ENCODE measurements at places on chromosomes 5 and 9. TPM values are rescaled to one million over a fixed set of nuclear protein-coding genes. Genes with fewer than 3 reads are reported as not detected.

DNA sequence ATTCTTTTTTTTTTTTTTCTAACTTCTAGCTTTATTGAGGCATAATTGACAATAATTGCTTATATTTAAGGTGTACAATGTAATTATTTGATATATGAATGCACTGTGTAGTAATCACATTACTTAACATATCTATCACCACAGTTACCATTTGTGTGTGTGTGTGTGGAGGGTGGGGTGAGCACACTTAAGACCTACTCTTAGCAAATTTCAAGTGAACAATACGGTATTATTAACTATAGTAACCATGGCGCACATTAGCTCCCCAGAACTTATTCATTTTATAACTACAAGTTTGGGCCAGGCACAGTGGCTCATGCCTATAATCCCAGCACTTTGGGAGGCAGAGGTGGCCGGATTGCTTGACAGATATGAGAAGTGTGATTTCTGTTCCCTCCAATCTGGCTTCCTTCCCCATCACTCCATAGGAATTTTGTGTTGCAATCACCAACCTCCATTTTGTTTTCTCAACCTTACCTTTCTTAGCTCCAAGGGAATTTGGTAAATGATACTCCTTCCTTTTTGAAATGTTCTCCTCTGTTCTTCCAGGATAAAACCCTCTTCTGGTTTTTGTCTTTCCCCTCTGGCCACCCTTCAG is 14.9 kb downstream of the TXN start:
- no peak overlapping the region for H3K27ac ChIP-seq

GRCh38 chr9:87319656-87320055 is 178.0 kb upstream of the DAPK1 start:
- no peaks in the 10 kb centered on the region for H3K4me1 ChIP-seq
- H3K4me3 ChIP-seq: no peak overlapping the region
- no peak for DNase-seq
- no peak overlapping the region for H3K27ac ChIP-seq

DNA sequence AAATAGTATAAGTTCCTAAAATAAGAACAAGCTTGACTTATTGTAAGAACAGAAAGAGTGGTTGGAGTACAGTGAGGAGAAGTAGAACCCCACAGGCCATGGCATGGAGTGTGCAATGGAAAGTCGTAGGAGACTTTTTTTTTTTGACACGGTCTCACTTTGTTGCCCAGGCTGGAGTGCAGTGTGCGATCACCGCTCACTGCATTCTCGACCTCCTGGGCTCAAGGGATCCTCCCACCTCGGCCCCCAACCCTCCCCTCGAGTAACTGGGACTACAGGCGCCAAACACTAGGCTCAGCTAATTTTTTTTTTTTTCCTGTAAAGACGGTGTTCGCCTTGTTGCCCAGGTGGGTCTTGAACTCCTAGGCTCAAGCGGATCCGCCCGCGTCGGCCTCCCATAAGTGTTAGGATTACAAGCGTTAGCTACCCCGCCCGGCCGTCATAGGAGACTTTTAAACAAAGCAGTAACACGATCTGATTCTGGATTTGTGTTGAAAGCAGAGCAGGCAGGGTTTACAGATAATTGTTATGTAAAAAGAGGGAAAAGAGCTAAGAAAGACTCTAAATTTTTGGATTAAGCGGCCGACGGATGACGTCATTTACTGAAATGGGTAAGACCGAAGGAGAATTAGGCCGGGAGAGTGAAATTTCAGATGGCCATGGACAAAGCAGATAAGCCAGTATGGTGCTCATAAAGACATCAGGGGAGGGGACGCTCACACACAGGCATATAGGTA is 752 bp downstream of the TSTD2 start:
- peak; percentile 36 for DNase-seq
- H3K27me3 ChIP-seq: no peaks in the 10 kb centered on the region
- H3K27ac ChIP-seq: peak overlapping the region; percentile 100
- peak overlapping the region; percentile 99 for H3K4me3 ChIP-seq

GRCh38 chr9:14236591-14236990 is 77.3 kb downstream of the NFIB start:
- H3K36me3 ChIP-seq: no peaks in the 10 kb centered on the region
- no peak overlapping the region for H3K27ac ChIP-seq
- no peak for DNase-seq
- no peaks in the 10 kb centered on the region for H3K27me3 ChIP-seq

GRCh38 chr5:67297376-67297775 is 100.8 kb upstream of the CD180 start:
- no peak overlapping the region for H3K4me3 ChIP-seq
- peaks cover 2% of the 10 kb centered on the region for H3K27me3 ChIP-seq
- H3K4me1 ChIP-seq: no peaks in the 10 kb centered on the region

DNA sequence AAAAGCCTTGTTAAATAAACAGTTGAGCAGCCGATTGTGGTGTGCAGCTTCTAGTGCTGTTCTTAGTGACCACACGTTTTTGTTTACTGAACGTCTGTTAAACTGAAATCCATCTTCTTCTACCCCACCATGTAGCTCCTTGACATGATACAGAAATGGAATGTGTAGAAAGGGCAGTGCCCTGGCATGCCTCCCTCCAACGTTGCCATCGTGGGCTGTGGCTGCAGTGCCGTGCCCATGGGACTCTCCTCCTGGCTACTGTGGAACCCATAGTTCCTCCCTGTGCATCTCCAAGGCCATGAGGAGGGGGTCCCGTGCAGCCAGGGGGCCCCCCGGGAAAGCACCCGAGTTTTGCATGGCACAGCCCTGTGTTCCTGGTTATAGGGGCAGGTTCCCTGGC is 23.3 kb upstream of the TGFBI start:
- peaks cover 2% of the 10 kb centered on the region for H3K27me3 ChIP-seq
- H3K36me3 ChIP-seq: no peaks in the 10 kb centered on the region
- no peak overlapping the region for H3K4me3 ChIP-seq

- peaks cover 8% of the 10 kb centered on the region for H3K4me1 ChIP-seq
- H3K27ac ChIP-seq: peak overlapping the region; percentile 58
- H3K36me3 ChIP-seq: peaks cover 3% of the 10 kb centered on the region
These were observed 145.5 kb upstream of the SLC24A2 start for GRCh38 chr9:19934301-19934871.

DNA sequence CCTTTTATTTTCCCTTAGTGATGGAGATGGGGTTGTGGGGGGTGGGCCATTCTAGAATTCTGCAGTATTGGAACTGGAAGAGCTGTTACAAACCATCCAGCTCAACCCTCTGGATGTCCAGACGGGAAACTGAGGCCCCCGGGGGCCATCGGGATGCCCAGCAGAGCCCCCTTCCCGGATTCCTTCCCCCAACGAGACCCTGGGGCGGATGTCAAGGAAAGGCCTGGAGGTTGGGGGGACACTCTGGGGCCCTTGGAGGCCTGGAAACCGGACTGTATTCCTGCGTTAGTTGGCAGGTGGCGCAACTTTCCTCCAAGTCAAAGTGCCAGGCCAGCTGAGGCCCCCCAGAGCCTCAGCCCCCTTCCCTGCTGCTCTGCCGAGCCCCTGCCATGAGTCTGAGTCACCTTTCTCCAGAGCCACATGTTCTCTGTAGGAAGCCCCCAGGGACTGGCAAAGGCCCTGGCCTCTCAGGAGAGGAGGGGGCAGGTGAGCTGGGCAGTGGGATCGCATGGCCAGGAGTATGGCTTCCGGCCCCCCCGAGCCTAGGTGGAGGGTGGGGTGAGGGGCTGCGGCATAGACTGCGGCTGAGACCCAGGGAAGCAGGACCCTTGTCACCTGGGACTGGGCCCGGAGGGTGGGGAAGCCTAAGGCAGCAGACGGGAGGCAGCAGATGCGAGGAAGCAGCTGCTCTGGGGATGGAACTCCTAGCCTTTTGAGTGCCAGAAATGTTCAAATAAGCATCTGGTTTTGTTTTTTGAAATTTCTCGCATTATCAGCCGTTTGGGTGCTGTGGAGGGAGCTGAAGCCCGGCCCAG is 17.8 kb upstream of the FIBCD1 start:
- H3K4me1 ChIP-seq: no peaks in the 10 kb centered on the region
- no peak for DNase-seq
- peaks cover 3% of the 10 kb centered on the region for H3K36me3 ChIP-seq
- H3K27ac ChIP-seq: no peak overlapping the region

- H3K27ac ChIP-seq: no peak overlapping the region
- no peaks in the 10 kb centered on the region for H3K36me3 ChIP-seq
- H3K4me1 ChIP-seq: peaks cover 4% of the 10 kb centered on the region
These were observed 231.4 kb downstream of the GLIS3 start for GRCh38 chr9:4068449-4068848.

DNA sequence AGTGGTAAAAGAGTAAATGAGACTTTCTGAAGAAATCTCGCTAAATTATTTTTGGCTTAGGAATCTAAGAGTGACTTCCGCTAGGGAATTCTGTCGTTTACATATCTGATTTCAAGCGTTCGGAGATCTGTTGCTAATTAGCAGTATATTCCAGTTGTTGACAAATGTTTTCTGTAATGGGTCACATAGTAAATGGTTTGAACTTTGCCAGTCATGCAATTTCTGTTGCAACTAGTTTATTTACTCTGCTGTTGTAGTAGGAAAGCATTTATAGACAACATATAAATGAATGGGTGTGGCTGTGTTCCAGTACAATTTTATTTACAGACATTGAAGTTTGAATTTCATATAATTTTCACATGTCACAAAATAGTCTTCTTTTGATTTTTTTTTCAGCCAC is 57.4 kb upstream of the JAK2 start:
- H3K4me1 ChIP-seq: peaks cover 21% of the 10 kb centered on the region
- peaks cover 4% of the 10 kb centered on the region for H3K36me3 ChIP-seq
- H3K27ac ChIP-seq: no peak overlapping the region
- no peaks in the 10 kb centered on the region for H3K27me3 ChIP-seq
- no peak overlapping the region for H3K4me3 ChIP-seq

DNA sequence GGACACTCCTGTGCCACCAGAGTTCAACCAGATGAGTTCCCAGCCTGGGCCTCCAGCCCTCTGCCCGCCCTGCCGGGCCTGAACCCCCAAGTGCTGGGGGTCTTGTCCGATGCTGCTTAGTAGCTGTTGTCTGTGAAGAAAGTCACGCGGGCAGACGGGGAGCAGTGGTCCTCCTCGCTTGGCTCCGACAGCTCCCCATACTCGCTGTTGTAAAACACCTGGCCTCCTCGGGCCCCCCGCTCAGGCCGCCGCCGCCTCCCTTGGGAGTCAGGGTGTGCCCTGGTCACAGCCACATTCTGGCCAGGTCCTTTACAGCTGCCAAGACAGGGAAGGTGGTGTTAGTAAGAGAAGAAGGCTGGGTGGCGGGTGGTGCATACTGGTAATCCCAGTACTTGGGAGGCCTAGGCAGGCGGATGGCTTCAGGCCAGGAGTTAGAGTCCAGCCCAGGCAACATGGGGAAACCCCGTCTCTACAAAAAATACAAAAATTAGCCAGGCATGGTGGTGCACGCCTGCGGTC is 11.8 kb upstream of the SCGB3A1 start:
- no peak overlapping the region for H3K27ac ChIP-seq
- no peaks in the 10 kb centered on the region for H3K27me3 ChIP-seq
- H3K4me1 ChIP-seq: peaks cover 5% of the 10 kb centered on the region

GRCh38 chr5:67010684-67011409 is 185.8 kb downstream of the CD180 start:
- H3K4me1 ChIP-seq: peaks cover 15% of the 10 kb centered on the region
- H3K27me3 ChIP-seq: no peaks in the 10 kb centered on the region
- no peak overlapping the region for H3K27ac ChIP-seq
- peaks cover 2% of the 10 kb centered on the region for H3K36me3 ChIP-seq
- DNase-seq: no peak
- no peak overlapping the region for H3K4me3 ChIP-seq

DNA sequence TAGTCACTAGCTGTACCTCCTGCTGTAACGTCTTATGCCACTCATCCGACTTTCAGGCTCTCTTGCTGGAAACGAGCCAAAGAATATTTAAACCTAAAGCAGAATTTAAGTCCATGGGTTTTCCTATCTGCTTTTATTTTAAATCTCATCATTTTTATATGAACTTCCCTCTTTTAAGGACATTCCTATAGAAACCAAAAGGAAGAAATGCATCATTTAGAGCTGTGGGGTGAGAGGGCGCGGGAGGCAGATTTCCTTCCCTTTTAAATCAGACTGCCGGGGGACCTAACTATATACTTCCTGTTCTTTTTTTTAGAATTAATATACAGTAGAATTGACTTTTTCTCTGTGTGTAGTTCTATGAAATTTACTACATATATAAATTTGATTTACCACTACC is 468.8 kb downstream of the BNC2 start:
- H3K27me3 ChIP-seq: peaks cover 13% of the 10 kb centered on the region
- H3K4me1 ChIP-seq: no peaks in the 10 kb centered on the region
- no peak overlapping the region for H3K4me3 ChIP-seq
- H3K36me3 ChIP-seq: no peaks in the 10 kb centered on the region
- H3K27ac ChIP-seq: no peak overlapping the region

DNA sequence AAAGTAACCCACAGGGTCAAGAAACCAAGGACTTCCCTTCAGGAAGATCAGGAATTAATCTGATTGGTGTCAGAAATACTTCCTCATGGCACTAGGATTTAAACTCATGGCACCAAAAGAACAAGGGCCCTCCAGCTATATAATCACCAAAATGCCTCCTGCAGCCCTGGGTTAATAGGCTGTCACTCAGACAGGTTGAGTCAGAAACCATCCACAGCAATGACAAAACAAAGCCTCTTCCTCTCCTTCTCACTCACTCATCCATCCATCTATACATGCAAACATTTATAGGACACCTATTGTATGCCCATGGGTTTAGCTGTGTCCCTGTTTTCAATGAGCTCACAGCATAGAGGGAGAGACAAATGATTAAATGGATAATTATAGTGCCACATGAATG is 62.5 kb upstream of the SPOCK1 start:
- H3K27ac ChIP-seq: no peak overlapping the region
- H3K4me1 ChIP-seq: peaks cover 13% of the 10 kb centered on the region
- no peak for DNase-seq
- peaks cover 13% of the 10 kb centered on the region for H3K27me3 ChIP-seq
- H3K36me3 ChIP-seq: peaks cover 2% of the 10 kb centered on the region
- no peak overlapping the region for H3K4me3 ChIP-seq

DNA sequence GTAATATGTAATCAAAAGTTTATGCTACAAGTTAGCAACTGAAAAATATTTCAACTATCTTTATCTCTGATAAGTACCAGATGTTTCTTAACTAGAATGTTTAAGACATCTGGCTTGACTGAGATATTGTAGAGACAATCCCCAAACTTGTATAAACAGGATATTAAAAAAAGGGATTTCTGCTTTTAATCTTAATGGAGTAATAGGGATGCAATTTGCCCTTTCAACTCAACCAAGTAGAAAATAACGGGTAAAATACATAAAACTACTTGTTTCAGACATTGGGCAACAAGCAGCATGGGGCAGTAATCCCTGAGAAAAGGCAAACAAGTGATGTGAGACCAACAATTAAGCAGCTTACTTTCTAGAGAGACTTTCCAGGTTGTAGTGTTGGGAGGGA is 9.4 kb upstream of the ADAMTS12 start:
- no peaks in the 10 kb centered on the region for H3K4me1 ChIP-seq
- H3K36me3 ChIP-seq: no peaks in the 10 kb centered on the region
- peaks cover 4% of the 10 kb centered on the region for H3K27me3 ChIP-seq
- DNase-seq: no peak
- no peak overlapping the region for H3K4me3 ChIP-seq

- no peak overlapping the region for H3K4me3 ChIP-seq
- H3K4me1 ChIP-seq: no peaks in the 10 kb centered on the region
- H3K27me3 ChIP-seq: no peaks in the 10 kb centered on the region
- H3K27ac ChIP-seq: no peak overlapping the region
- no peak for DNase-seq
These were observed 59.0 kb upstream of the UBAC1 start for GRCh38 chr9:136020206-136020605.

SOX30 gene
- total RNA-seq: not detected

SPINK4 gene
- total RNA-seq: not detected

DNM1 gene
- total RNA-seq: 1.4 TPM

TTC16 gene
- 4.4 TPM for total RNA-seq

DMRT2 gene
- not detected for total RNA-seq

PCDHB2 gene
- not detected for total RNA-seq

KIAA1958 gene
- 13.3 TPM for total RNA-seq

PALM2AKAP2 gene
- not detected for total RNA-seq

SYK gene
- 0.69 TPM for total RNA-seq

LIFR gene
- total RNA-seq: not detected

GABRB2 gene
- not detected for total RNA-seq

All from activated naive CD8-positive, alpha-beta T cell treated with anti-CD3 and anti-CD28 coated beads, Interleukin-2, amount 10 ng/mL, durations not matched to agents 7 days and 5 days (primary cell).